H54 (cell line): ENCODE measurements at places on chromosomes 6 and 20.

GRCh38 chr6:15962449-15962764 is 166.5 kb upstream of the MYLIP start:
- no peak for DNase-seq

GRCh38 chr6:90329386-90330077 is 32.9 kb upstream of the BACH2 start:
- DNase-seq: no peak

GRCh38 chr6:73688351-73688750 is 7.7 kb upstream of the CD109 start:
- no peak for DNase-seq

- no peak for DNase-seq
Measured at GRCh38 chr6:14658030-14658429, 540.5 kb downstream of the CD83 start.

- DNase-seq: peak; percentile 57
Measured at GRCh38 chr20:33450867-33451266, 7.3 kb upstream of the SNTA1 start.

- DNase-seq: no peak
Measured at GRCh38 chr6:996271-996852, 303.4 kb upstream of the EXOC2 start.

DNA sequence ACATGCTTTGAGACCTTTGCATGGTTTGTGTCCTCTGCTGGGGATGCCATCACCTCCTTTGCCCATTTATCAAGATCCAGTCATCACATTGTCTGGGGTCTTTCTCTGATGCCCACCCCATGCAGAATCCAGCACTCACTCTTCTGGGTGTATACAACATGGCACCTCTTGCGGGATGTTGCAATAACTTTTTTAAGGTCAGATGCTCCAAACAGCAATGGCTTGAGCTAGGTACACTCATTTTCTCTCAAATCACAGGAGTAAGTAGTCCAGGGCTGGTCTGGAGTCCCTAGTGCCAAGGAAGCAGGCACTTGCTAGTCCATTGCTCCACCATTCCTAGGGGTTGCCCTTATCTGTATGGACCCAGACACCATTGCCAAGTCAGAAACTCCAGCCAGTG is 196.6 kb upstream of the KCNG1 start:
- no peak for DNase-seq

GRCh38 chr6:142543606-142544005 is 241.8 kb downstream of the ADGRG6 start:
- no peak for DNase-seq

GRCh38 chr6:331622-332521 is 39.6 kb downstream of the DUSP22 start:
- no peak for DNase-seq

DNA sequence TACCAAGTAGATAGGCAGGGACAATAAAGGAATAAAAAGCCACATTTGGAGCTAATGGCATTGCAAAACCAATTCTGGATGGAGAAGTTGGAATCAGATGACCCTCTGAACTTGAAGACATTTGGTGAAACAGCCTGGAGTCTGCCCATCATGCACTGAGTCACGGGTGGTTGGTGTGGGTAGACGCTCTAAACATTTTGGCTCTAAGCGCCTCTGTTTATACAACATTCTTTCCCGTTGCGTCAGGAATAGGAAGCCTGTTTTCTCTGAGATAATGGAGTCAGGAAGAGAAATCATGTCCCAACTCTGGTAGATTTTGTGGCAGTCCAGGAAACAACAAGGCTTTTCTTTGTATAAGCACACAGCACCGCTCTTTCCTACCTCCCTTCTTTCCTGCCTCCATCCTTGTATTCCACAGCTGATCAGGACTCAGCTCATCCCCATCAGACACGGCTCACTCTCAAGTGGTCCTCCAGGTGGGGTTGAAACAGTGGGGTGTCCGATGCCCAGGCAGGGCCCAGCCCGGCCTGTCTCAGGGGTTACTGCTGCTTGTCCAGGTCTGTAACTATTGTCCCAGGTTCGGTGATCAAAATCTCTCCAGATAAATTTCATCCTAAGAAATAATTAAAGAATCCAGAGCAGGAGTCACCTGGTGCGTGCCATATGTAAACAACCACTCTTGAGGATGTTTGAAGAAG is 12.1 kb upstream of the RAMACL start:
- DNase-seq: peak; percentile 49

GRCh38 chr6:77447254-77447653 is 16.0 kb downstream of the HTR1B start:
- no peak for DNase-seq
